ENCODE measurements at places on chromosomes 13 and 19. TPM values are rescaled to one million over a fixed set of nuclear protein-coding genes. Genes with fewer than 3 reads are reported as not detected.

GRCh38 chr19:55935206-55935605 is 3.1 kb upstream of the NLRP13 start:
- H3K4me3 ChIP-seq, result no peak overlapping the region
- H3K27me3 ChIP-seq, result no peaks in the 10 kb centered on the region
- H3K4me1 ChIP-seq, result no peaks in the 10 kb centered on the region
- H3K27ac ChIP-seq, result no peak overlapping the region

- no peak for DNase-seq
- no peak overlapping the region for H3K27ac ChIP-seq
- no peaks in the 10 kb centered on the region for H3K4me1 ChIP-seq
- H3K27me3 ChIP-seq, result no peaks in the 10 kb centered on the region
- H3K4me3 ChIP-seq, result no peak overlapping the region
Observed at GRCh38 chr13:98622931-98623331, 46.0 kb upstream of the STK24 start.

GRCh38 chr19:32909257-32909656 is 39.7 kb upstream of the SLC7A9 start:
- no peaks in the 10 kb centered on the region for H3K36me3 ChIP-seq
- H3K4me3 ChIP-seq, result no peak overlapping the region
- H3K4me1 ChIP-seq, result no peaks in the 10 kb centered on the region
- no peaks in the 10 kb centered on the region for H3K27me3 ChIP-seq
- H3K27ac ChIP-seq, result no peak overlapping the region

- peaks cover 43% of the 10 kb centered on the region for H3K27me3 ChIP-seq
- H3K4me3 ChIP-seq, result no peak overlapping the region
- no peak overlapping the region for H3K27ac ChIP-seq
- no peaks in the 10 kb centered on the region for H3K4me1 ChIP-seq
Observed at GRCh38 chr19:55147545-55148251, 1.3 kb downstream of the TNNT1 start.

GRCh38 chr19:51531349-51532315 is at the start of gene SIGLEC6:
TSS of gene SIGLEC6 (minus strand) at chr19:51531670. CDS start at chr19:51531648, 22 bp downstream.
- no peak within 1 kb of the TSS for H3K27ac ChIP-seq
- H3K27me3 ChIP-seq, result no peaks in the 10 kb centered on the region
- H3K36me3 ChIP-seq, result no peaks in the 10 kb centered on the region

GRCh38 chr19:16104722-16105121 is 7.0 kb upstream of the RAB8A start:
- no peak overlapping the region for H3K4me3 ChIP-seq
- no peaks in the 10 kb centered on the region for H3K4me1 ChIP-seq
- no peaks in the 10 kb centered on the region for H3K36me3 ChIP-seq
- no peak overlapping the region for H3K27ac ChIP-seq
- DNase-seq, result no peak

The ZNF497 gene
- total RNA-seq, result 7.2 TPM

The HSD17B14 gene
- total RNA-seq, result 8.5 TPM

The CBLC gene
- not detected for total RNA-seq

The FFAR3 gene
- not detected for total RNA-seq

The KLF2 gene
- total RNA-seq, result 16.5 TPM

The DACT3 gene
- total RNA-seq, result 38.0 TPM

The LILRA1 gene
- 0.21 TPM for total RNA-seq

The MPV17L2 gene
- 19.7 TPM for total RNA-seq

Measured in uterus (tissue), 4 donors.